SIG-M5 (cell line): ENCODE measurements at places on chromosomes 5 and 9.

GRCh38 chr5:149781612-149782011 is 51.5 kb downstream of the PPARGC1B start:
- no peak for DNase-seq

- no peak for DNase-seq
These were observed 117.4 kb upstream of the PANK3 start for GRCh38 chr5:168696611-168697010.

DNA sequence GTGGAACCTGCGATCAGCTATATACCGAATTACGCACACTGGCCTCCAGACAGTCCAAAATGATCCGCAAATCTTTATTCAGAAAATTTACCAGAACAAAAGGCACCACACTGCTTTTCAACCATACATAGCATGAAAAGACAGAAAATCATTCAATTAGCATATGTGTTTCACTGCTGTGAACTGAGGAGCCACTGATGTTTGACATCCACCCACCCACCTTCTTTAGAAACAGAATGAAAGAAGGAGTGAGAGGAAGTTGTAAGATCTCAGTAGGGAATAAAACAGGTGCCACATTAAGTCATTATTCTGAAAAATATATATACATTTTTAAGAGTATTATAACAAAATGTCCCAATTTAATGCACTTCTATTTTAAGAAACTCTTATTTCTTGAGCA is 156.8 kb downstream of the NFIB start:
- no peak for DNase-seq

- no peak for DNase-seq
These were observed 63.9 kb downstream of the SREK1 start for GRCh38 chr5:66207800-66208561.

DNA sequence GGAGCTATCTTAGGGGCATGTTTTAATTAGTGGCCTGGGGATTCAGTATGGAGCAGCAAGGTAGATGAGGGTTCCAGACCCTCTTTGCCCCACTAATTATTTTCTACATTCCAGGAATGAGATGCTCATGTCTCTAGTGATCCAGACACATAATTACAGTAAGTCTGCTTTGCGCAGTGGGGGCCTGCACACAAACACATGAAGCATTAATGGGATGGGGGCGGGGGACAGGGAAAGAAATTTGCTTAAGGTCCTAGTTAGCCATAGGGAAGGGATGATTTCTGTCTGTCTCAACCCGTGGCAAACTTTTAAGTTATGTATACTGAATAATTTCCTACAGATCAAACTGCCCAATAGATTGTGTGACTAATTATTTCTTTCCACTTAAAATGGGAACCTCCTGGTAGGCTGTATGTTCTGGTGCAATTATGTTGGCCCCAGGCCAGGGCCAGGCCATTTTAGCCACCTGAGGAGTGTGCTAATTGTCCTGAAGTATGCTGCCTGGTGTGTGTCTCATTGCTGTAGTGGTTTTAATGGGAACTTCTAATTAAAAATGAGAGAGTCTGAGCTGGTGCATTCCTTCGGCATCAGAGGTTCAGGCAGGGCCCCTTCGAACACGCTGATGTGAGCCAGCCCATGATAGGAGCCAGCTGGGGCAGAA is 134.4 kb downstream of the PTTG1 start:
- DNase-seq, result no peak

DNA sequence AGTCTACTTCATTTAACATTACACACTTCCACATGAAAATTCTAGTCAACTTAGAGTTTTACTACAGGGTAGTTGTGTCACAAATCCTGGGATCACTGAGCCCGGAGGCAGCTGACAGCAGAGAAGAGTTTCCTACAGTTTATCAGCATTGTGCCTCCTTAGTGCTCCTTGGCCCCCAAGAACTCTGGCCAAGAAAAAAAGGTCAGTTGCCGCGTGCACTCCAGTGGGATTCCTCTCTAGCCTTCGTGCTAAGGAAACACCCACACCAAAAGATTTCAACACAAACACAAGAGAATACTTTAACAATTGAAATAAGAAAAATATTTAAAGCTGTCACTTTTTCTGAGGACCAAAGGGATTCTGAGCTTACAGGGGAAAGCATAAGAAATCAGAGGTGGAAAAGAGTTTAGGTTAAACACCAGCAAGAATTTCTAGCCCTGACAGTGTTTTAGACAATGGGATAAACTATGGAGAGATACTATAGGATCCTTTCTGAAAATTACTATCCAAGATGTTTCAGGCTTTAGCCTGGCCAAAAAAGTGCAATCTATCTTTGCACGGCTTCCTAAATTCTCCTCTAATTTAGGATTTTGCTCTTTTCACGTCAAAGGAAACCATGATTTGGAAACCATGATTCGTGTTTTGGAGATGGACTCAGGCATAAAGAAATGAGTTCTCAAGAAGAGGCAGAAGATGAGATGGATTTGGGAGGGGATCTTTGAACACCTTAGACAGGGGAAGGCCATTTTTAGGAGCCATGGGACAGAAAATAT is 606.8 kb downstream of the RAB3C start:
- no peak for DNase-seq

DNA sequence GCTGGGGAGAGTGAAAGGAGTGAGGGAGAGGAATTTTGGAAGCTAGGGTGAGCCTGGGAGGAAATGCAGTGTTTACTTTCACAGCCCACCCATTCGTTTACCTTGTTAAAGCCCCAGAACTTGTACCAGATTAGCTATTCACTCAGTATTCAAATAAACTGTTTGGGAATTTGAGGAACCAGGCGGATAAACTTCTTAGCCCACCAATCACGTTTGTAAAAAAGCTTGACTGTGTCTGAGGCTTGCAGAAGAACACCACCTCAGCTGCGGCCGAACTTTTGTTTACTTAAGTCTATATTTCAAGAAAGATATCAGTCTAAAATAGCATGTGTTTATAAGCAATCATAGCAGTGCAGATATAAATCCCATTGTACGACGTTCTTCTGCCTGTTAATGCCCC is 5.2 kb upstream of the TLE1 start:
- DNase-seq, result no peak

DNA sequence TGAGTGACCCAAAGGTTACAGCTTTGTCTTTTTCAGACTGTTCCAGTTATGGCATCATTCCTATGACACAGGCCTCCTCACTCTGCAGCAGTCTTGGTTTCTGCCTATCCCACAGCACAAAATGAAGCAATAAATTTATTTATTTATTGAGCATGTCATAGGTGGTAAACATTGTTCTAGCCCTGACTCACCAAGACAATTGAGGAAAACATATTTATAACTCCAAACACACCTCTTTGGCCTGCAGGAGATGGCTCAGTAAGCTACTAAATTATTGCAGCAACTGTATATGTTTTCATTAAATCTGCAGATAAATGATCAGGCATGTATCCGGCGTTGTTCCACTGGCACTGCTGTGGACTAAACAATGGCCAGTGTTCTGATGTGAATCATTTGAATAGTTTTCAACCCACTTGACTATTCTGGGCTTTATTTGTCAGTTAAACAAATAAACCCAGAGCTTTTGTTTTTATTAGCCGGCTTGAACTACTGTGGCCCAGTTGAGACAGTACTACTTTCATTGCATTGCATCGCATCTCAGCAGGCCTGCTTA is 83.2 kb downstream of the FOXD1 start:
- no peak for DNase-seq

GRCh38 chr5:154215571-154216325 is 25.2 kb downstream of the GALNT10 start:
- DNase-seq, result no peak

GRCh38 chr5:174189654-174190541 is 144.4 kb downstream of the NSG2 start:
- no peak for DNase-seq

GRCh38 chr9:68980341-68980914 is 33.5 kb downstream of the PRKACG start:
- DNase-seq, result no peak

- no peak for DNase-seq
These were observed 199.3 kb downstream of the MAN2A1 start for GRCh38 chr5:109888989-109889388.

GRCh38 chr5:37071901-37072581 is 177.1 kb downstream of the CPLANE1 start:
- no peak for DNase-seq

DNA sequence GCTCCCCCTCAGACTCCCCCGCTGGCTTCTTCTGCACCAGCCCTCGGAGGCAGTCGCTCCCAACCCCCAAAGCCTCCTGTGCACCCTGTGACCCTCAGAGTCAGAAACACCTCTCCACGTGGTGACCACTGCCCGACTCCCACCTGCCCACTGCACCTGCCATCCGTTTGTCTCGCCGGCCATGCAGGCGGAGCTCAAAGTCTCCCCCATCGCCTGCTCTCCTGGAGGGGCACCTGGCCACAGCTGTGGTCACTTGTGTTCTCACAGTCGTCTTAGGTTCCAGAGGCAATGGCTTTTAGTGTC is 38.2 kb downstream of the MRPL36 start:
- no peak for DNase-seq

DNA sequence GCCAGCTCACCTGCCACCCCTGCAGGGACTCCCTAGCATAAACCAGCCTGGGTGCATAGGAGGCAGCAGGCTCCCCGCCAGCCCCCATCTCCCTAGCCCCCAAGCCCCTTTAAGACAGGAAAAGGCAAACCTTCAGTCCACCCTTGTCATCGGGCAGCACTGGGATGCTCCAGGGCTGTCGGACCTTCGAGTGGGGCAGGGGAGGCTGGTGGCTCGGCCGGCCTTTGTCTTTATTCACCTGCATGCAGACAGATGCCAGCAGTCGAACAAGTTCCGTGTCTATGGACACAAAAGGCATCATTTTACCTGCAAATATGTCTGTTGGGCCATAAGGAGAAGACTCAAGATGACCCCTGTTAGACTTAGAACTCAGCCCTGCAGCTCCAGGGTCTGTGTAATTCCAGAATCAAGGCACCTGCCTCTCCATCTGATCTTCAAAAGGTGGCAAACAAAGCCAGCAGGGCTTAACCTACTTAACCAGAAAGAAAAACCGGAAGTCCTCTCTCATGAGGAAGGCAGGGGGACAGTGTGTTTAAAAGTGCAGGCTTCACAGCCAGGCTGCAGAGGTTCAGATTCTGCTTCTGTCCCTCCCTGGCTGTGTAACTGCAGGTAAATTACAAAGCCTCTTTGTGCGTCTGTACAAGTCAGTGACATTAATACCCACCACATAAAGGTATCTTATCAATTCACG is 16.2 kb downstream of the ANKS6 start:
- no peak for DNase-seq

DNA sequence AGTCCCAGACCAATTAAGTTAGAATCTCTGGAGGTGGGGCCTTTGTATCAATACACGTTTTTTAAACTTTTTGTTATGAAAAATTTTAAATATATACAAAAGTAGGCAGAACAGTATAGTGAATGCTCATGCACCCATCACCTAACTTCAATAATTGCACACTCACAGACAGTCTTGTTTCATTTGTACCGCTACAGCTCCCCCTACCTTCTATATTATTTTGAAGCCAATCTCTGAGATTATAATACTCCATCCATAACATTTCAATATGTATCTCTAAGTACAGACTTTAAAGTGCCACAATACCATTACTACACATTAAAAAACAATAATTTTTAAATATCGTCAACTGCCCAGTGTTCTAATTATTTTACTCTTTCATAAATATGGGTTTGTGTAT is 32.9 kb downstream of the ISL1 start:
- no peak for DNase-seq

- DNase-seq, result no peak
These were observed 12.3 kb downstream of the ZSWIM6 start for GRCh38 chr5:61344187-61344944.

- no peak for DNase-seq
These were observed 528 bp downstream of the ACOT12 start for GRCh38 chr5:81393430-81393782.

- DNase-seq, result no peak
These were observed 59.4 kb upstream of the GNA14 start for GRCh38 chr9:77707383-77708063.

GRCh38 chr5:77946381-77947040 is 170.4 kb upstream of the TBCA start:
- DNase-seq, result no peak

DNA sequence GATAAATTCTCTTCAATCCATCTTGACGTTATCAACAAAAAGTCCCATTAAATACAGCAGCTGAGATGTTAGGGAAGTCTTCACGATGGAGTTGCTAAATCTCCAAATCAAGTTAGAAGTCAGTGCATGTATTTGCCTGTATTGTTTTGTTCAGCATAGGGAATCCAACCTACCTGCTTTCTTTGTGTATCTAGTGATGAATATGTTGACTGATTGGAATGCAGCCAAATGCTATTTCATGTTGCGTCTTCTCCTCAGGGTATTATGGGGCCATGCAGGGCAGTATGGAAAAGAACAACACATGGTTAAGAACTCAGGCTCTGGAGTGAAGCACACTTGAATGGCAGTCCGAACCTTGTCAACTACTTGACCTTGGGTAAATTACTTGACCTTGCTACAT is 529.5 kb upstream of the ZNF462 start:
- no peak for DNase-seq

DNA sequence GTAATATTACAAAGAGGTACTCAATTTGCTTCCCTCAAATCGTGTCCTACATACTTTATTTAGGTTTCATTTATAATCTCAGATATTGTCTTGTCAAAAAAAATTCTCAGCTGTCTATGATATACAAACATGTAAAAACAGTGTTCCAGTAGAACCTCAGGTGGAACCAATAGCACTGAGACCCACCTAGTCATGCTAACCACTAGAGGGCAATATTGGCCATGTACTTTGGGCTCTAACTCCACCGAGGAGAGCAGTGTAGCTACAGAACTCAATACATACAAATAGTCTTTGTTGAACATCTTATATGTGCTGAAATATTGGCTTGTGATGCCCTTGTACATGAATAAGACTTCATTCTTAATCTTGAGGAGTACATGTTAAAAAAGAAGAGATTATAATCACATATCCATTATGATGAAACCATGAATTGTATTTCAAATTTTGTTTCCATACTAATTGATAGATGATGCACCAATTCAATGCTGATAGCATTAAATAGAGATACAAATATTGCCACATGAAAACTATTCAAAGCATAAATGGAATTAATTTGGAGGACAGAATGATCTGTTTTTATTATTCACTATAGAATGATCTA is 71.2 kb upstream of the CNTLN start:
- no peak for DNase-seq

GRCh38 chr5:14742498-14742897 is 78.0 kb downstream of the OTULIN start:
- DNase-seq, result no peak

DNA sequence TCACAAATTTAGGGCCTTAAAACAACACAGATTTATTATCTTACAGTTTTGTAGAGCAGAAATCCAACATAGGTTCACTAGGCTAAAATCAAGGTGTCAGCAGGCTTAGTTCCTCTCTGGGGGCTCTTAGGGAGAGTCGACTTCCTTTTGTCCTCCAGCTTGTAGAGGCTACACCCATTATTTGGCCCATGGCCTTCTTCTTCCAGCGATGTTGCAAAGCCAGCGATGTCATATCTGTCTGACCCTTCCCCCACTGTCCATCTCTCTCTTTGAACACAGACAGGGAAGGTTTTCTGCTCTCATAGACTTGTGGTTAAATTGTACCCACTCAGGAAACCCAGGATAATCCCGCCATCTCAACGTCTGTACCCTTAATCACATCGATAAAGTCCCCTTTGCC is 60.3 kb upstream of the SHB start:
- DNase-seq, result no peak
